ENCODE measurements at places on chromosomes 3 and 15.

DNA sequence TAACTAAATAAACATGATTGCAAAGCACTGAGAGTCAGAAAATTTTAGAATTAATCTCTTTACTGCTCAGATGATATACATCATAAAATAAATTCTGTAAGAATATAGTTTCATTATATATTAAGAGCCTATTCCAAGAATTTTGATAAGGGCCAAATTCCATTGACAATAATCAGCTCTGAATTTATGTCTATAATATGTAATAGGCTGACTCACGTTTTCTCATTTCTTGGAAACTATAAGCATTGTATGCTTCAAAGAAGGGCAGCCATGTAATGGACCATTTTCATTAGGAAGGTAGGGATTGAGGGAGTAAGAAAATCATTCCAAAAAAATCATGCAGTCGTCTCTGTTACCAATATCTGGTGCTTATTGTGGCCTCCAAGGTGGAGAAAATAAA is 315.9 kb downstream of the ZIC4 start:
- DNase-seq = no peak

GRCh38 chr3:18423401-18424212 is 1.5 kb downstream of the SATB1 start:
- DNase-seq = peak; percentile 39

DNA sequence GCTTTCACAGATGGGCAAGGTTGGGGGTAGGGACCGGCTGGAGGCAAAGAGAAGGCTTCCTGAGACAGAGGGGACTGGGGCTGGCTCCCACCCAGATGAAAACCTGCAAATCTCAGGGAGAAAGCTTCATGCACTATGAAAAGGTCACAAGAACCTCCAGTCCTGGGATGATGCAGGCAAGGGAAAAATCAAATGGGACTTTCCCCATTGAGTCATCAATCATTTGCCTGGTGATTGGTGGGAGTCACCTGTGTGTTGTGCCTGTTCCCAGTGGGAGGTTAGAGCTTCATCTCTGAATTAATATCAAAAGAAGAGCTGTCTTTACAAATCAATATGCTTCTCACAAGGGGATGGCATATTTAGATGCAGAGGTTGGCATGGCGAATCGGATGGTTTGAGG is 49.9 kb downstream of the CACNA1D start:
- DNase-seq = no peak

- DNase-seq = no peak
Observed at GRCh38 chr3:56823984-56824703, 22.4 kb upstream of the ARHGEF3 start.

DNA sequence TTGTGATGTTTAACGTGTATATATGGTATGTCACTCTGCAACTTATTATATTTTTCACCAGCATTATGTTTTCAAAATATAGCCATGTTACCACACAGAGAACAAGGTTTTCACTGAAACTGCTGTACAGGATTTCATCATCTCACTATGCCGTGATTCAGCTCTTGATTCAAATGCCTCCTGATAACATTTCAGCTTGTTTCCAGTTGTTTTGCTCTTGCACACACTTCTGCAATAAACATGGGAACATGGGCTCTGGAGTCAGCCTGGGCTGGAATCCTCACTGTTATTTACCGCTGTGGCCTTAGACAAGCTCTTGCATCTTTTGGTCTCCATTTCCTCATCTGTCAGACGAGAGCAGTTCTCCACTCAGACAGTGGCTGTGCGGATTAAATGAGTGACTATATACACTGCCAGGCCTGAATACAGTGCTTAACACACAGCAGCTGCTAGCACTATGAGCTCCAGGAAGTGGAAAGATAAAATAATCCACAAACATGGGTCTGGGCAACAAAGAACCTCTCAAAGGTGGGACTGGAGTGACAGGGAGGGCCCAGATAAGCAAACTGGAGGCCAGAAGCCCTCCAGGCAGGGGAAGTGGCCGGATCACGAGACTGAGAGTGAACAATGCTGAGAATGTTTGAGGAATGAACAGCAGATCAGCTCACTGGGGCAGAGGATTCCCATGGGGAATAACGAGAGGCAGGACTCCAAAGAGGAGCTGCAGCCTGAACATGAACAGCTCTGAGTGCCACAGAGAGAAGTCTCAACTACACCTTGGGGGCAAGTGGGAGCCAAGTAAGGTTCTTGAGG is 17.7 kb downstream of the NTRK3 start:
- no peak for DNase-seq

DNA sequence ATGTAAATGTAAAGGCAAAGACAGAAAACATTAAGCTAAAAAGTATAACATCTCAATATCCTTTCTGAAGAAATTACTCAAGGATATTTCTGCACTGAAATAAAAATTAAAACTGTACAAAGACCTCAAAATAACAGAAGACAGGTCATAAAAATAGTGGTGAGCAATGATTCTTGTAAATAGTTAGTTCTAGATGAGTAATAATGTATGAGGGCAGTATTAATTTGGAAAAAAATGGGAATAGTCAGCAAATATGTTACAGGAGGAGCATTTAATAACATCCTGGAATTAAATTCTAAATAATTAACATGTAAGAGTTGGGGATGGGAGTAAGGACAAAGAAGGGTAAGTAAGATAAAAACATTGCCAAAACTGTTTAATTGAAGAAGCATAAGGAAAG is 247.5 kb downstream of the DTWD1 start:
- DNase-seq = no peak

- DNase-seq = no peak
Observed at GRCh38 chr3:165462636-165463334, 266.6 kb upstream of the SLITRK3 start.

GRCh38 chr3:10834951-10835350 is 18.9 kb downstream of the SLC6A11 start:
- no peak for DNase-seq

- DNase-seq = no peak
Observed at GRCh38 chr3:44330444-44330843, 8.1 kb upstream of the TCAIM start.

GRCh38 chr3:183349421-183350157 is 78.8 kb downstream of the MCF2L2 start:
- DNase-seq = no peak

GRCh38 chr15:72281713-72282112 is 9.4 kb upstream of the PARP6 start:
- DNase-seq = no peak

GRCh38 chr15:22806156-22806555 is 19.7 kb downstream of the NIPA1 start:
- DNase-seq = no peak

DNA sequence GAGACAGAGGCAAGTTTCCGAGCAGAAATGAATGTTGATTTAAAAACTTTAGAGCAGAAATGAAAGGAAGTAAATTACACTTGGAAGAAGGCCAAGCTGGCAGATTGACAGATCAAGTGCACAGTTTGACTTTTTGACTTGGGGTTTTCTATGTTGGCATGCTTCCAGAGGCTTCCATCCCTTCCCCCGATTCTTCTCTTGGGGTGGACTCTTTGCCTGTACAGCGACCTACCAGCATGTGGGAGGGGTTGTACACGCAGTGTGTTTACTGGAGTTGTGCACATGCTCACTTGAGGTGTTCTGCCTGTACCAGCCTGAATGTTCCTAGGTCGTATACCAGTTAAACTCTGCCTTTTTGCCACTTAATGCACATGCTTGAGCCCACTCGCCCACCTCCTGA is 701.5 kb upstream of the GBE1 start:
- no peak for DNase-seq

DNA sequence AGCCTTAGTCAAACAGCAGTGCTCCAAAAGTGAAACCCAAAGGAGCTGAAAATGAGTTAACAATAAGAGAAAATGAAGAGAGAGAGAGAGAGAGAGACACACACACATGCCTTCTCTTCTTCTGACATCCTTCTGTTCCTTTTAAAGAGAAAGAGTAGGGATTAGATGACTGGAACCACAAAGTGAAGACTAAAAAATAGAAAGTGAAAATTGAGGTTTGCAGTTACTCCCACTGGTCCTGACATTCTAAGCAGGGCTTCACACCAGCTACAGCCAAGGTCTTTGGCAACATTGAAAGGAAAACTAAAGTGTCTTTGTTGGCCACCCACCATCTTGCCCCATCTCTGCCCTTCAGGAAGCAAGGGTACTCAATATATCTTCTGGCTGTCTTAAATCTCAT is 59.2 kb downstream of the USP50 start:
- no peak for DNase-seq

- no peak for DNase-seq
Observed at GRCh38 chr15:22939652-22940061, 40.5 kb downstream of the CYFIP1 start.

DNA sequence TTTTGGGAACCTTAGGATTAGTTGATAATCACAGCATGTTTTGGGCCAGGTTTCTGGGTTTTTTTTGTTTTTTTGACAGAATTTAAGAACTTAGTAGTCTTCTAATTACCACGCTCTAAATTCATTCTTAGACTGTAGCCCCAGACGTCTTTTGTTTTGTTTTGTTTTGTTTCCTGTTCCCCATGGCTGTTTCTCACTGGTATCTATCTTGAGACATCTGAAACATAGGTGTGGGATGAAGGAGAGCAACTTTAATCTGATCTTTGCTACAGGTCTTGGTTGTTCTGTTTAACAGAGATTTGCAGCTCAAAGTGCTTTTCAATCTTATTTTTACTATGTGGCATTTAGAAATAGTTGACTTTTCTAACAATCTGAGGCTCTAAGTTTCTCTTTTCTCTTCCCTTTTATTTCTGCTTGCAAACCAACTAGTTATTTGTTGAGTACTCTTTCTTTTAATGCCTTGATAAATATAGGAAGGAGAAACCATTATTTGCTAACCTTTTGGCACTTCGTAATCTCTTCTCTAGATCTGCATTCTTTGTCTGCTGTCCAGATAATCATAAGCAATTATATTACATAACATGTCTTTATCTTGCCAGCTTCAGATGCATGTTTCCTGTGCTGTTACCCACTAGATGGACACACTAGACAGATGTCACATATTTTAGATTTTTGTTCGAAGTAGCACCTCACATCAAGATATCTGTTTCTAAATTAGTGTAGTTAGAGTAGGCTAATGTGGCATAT is 40.9 kb downstream of the FBXL2 start:
- DNase-seq = no peak

- no peak for DNase-seq
Observed at GRCh38 chr3:83122774-83123350, 1361.4 kb upstream of the GBE1 start.

DNA sequence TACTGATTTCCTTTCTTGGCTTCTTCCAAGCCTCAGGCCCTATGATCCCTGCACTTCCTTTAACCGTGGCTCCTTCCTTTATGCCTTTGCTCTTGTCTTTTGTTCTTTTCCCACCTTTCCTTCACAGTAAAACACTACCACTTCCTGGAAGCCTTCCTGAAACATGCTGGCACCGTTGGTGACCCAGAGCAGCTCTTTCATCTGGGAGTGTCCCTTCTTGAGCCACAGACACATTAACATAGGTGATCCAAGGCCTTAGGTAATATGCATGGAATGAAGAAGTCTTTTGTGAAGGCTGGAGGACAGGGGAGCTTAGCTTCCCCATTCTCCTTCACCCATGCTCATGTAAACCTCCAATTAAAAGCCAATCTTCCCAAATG is 39.4 kb downstream of the AMOTL2 start:
- DNase-seq = no peak

DNA sequence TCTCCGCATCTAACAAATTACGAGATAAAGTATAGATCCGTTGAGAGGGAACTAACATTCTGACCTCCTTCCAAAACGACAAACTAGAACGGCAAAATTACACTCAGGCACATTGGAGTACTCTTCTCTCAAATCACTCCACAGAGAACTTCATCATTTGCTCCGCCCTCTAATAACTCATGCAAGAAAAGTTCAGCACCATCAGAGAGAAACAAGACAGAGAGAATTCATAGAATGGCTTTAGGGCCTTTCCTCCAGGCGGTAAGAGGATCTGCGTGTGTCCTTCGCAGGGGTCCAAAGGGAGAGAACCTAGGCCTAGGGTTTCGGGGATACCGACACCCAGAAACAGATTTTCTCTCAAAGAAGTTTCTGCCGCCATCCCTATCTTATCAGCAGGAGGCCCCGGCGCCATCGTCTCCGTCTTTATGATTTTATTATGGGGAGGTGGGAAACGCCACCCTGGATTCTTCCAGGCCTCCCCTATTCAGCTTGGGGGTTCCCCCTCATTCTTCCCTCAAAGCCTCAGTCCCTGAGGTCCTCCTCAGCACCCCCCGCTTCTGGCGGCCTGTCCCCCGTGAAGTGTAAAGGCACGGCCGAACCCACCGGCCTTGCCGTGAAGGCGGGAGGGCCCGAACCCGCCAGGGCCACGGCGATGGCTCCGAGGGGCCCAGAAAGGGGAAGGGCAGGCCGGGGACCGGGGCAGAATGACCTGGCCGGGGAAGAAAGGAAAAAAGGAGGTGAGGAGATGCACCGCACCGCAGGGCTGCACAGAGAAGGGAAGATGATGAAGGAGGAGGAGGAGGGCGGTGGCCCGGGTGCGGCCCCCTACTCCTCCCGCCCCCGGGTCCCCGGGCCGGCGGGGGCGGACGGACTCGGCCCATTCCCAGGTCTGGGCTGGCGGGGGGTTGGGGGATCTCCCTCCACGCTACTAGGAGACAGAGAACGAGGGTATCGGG is 768 bp downstream of the UBXN7 start:
- peak; percentile 12 for DNase-seq

- no peak for DNase-seq
Observed at GRCh38 chr3:196273655-196274054, 13.9 kb downstream of the PCYT1A start.

DNA sequence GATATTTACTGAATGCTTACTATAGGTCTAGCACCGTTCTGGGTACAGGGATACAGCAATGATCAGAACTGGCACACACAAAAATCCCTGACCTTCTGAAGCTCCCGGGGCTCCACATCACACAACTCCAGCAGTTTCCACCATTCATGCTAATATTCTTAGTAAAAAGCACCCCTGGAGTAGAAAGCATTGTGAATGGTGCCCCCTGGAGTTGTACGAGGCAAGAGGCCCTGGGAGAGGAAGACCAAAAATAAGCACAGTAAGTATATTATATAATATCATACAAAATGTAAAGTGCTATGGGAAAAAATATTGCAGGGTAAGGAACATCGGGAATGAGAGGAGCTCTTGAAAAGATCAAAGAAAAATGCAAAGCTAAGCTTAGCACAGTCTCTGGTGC is 790 bp upstream of the SRGAP3 start:
- DNase-seq = no peak

DNA sequence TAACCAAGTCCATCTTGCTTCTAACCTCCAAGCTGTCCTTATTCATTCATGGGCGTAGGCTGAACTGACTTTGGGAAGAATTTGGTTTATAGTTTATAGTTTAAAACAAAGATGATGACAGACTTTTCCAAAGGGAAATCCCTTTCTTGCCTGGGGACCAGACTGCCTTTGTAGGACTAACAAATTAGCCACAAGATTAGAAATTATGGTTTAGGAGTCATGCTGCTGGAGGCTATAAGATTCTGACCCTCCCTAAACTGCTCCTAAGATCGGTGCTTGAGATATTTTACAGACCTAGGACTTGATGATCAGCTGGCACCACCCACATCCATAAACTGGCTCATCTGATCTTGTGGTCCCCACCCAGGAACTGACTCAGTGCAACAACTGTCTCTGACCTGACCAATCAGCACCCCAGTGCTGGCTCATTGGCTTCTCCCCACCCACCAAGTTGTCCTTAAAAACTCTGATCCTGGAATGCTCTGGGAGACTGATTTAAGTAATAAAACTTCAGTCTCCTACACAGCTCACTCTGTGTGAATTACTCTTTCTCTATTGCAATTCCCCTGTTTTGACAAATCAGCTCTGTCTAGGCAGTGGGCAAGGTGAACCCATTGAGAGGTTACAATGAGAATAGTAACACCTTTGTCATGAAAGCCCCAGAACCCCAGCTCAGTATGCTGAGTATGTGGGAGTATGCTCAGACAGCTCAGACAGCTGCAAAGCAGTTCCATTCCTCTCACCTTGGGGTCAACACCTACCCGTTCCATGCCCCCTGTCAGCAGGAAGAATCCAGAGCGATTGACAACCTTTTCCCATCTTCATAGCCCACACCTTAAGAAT is 51.6 kb upstream of the C15orf39 start:
- no peak for DNase-seq
